ENCODE measurements at places on chromosomes 3 and 15.

DNA sequence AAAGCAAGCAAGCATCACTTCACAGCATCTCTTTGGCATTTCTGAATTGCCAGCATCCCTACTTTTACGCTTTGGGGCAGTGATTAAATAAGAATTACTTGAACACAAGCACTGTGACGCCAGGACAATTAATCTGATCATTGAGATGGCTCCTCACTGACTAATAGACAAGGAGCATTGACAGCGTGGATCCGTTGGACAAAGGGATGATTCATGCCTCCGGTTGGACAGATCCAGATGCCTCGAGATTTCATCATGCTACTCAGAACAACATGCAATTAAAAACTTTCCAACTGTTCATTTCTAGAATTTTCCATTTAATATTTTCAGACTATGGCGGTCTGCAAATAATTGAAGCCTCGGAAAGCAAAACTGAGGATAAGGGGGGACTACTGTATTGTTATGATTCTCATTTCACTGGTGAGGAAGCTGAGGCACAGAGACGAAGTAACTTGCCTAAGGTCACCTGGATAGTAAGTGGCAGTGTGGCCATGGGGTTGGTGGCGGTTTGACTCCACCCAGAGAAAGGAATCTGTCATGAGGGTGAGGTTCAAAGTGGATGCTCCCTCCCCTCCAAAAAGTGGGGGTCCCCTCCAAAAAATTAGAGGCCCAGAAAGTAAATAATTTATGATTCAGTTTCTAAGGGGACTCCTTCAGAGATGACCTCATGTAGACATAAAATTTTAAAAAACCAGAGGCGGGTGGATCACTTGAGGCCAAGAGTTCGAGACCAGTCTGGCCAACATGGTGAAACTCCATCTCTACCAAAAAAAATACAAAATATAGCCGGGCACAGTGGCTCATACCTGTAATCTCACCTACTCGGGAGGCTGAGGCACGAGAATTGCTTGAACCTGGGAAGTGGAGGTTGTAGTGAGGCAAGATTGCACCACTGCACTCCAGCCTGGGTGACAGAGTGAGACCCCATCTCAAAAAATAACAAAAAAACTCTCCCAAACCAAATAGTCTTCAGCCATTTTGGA, 12.3 kb upstream of the PGPEP1L start:
- no peak for DNase-seq

DNA sequence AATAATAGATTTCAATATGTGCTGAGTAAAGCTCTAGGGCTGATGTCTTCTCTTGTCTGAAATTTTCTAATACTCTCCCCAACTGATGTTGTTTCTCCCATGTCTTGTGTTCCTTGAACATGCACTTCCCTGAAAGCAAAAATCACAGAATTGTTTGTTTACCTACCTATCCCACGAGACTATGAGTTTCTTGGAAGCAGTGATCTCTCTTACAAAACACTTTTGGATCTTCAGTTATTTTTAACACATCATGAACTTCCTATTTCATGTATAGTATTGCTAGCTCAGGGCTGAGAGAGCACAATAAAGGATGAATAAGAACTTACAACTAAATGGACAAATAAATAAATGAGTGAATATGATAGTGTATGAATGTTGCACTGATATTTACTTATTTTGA, 365.0 kb downstream of the ROBO2 start:
- no peak for DNase-seq

DNA sequence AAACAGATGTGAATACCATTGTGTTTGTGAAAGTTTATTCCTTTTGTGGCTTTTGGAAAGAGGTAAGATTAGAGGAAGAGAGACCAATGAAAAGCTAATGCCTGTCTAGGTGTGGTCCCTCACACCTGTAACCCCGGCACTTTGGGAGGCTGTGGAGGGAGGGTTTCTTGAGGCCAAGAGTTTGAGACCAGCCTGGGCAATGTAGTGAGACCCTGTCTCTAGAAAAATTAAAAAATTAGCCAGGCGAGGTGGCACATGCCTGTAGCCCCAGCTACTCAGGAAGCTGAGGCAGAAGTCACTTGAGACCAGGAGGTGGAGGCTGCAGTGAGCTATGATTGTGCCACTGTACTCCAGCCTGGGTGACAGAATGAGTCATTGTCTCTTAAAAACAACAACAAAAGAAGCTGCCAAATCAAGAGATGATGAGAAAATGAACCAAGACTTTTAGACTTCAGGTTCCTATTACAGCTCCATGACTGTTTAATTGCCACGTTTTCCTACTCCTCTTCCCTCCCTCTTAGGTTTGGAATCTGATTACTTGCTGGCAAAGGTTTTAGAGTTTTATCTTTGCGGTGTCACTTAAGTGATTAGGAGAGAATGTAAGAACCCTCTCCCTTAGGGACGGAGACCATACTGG, 68.7 kb downstream of the CGNL1 start:
- no peak for DNase-seq

GRCh38 chr3:170410428-170411029, 8.1 kb upstream of the CLDN11 start:
- no peak for DNase-seq

GRCh38 chr3:134320749-134321148, 53.5 kb downstream of the AMOTL2 start:
- no peak for DNase-seq

DNA sequence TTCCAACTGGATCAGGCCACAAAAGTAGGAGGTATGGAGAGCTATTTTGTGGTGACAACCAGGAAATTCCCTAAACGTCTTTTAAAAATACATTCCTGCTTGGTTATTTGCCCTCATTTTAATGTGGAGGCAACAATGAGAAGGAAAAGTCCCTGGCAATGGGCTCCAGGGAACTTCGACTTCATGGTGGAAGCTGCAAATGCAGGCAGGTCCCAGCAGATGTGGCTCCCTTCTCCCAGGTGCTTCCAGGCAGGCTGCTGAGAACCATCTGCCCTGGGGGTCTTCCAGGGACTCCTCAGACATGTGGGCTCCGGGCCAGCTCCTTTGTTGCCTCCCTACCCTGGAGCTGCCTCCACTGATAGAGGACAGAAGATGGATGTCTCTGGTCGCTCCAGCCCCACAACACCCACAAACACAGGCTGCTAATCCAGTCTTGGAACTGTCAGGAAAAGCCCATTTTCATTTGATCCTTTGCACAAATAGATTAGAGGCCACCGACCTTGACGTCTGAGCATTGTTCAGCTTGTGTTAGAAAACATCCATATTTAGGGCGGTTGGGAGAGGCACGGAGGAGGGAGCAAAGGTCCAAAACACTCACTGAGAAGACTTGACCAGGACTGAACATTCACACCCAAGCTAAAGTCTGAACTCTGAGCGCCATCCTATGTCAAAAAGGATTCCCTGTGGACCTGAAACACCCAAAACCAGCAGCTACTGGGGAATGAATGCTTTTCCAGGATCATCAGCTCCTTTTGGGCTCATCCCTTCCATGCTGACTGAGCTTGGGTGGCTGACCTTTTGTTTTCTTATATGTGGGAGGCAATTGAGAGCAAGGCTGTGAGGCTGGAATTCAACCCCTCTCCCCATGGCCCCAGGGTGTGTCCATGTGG, 30.2 kb upstream of the SLCO2A1 start:
- DNase-seq: no peak

DNA sequence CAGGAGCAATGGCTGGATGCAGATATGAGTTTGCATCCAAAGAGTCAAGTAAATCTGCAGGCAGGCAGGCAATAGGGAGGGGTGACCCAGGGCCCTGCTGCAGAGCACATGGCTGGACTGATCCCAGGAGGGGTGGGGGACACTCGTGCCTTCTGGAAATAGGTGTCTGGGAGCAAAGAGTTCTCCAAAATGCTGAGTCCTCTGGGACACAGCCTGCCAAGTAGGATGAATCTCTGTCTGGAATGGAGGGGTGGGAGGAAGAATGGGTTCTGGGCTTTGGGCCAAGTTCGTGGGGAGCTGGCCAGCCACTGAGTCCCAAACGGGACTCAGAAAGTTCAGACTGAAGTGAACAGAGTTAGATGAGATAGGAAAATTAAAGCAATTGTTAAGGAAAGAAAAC, 214.5 kb downstream of the MTHFS start:
- DNase-seq: no peak

GRCh38 chr15:85745525-85746150, 49.1 kb downstream of the KLHL25 start:
- DNase-seq: no peak

DNA sequence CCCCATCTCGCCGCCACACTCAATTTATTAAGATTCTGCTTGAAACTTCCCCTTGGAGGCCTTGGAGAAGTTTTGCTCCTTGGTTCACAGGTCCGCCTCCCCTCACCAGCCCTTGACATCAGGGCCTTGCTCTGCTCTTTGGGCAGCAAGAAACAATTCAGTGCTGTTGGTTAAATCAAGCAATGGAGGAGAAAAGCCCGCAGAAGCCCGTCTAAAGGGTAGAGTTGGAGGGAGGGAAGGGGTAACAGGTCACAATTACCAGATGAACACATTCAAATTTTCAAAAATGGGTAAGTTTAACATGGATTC, 429 bp downstream of the PARP9 start:
- no peak for DNase-seq

GRCh38 chr3:141663993-141664392, 74.1 kb upstream of the RNF7 start:
- no peak for DNase-seq

- no peak for DNase-seq
These were observed 31.3 kb downstream of the TRAK1 start for GRCh38 chr3:42122261-42123011.

- no peak for DNase-seq
These were observed 193.4 kb upstream of the HES1 start for GRCh38 chr3:193942516-193943055.

- DNase-seq: no peak
These were observed 80.8 kb downstream of the PCCB start for GRCh38 chr3:136330900-136331299.

DNA sequence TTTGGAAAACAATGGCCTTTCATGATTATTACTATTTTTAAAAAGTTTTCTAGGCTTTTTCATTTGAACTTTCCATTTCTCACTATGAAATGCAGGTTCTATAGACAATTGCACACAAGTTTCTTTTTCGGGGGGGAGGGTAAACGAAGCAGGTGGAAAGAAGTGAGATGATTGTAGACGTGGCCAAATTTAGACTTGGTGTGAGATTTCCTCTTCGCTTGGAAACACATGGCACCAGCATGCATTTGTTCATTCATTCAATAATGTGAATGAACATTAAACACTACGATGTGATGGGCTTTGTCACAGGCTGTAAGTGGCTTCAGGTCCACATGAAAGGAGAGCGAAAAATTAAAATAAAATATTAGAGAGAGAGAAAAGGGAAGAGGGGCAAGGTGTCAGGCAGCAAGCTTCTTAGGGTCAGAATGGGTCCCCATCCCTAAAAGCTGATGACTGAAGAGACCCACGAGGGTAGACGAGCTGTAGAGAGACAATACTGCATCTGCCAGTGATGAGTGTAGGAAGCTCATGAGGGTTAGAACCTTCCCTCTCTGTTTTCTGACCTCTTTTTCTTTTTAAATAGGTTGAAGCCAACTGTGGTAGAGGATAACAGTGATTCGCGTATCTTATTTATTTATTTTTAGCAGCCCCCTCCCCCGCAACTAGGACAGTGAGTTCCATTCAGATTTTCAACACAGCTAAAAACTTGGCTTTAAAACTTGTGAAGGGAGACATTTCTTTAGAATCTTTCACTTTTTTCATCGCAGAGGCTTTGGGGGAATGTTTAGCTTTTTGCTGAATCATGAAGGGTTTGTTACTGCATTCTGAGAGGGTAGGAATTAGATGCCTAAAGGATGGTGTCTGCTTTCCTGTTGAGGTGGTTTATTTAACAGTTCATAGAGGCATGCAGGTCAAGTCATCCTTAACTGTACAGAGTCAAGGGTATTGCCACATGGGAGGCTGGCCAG, 36.2 kb downstream of the GAP43 start:
- no peak for DNase-seq

DNA sequence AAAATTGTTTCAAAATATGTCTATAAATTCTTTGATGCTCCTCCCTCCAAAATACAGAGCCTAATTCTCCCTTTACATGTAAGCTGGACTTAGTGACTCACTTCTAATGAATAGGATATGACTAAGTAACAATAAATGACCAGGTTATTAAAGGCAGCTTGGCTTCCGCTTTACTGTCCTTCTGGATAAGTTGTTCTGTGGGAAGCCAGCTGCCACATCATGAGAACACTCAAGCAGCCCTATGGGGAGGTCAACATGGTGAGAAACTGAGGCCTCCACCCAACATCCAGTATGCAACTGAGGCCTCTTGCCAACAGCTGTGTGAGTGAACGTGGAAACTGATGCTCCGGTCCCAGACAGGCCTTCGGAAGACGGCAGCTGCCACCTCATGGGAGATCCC, 247.3 kb upstream of the CHRM5 start:
- DNase-seq: no peak

GRCh38 chr3:66467996-66468735, 32.7 kb downstream of the LRIG1 start:
- DNase-seq: no peak

GRCh38 chr3:49723296-49723627, 489 bp downstream of the GMPPB start:
- DNase-seq: peak; percentile 70

- no peak for DNase-seq
These were observed 2.5 kb downstream of the KLHL25 start for GRCh38 chr15:85792102-85792731.

DNA sequence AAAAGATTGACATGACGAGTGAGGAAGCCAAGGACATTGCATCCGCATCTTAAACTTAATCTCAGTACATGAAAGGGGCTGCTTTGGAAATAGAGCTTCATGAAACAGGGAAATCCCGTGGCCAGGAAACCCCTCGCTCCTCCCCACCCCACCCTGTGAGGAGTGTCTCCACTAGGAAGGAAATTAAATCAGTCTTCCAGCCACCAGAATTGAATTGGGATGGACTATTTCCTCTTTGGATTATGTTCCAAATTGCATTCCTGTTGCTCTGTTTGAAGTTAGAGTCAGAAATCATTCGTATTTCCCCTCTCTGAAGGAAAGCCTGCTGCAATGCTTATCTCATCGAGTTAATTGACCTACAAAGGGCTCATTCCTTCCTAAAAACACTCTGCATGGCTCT, 35.8 kb downstream of the CLDN11 start:
- no peak for DNase-seq

- DNase-seq: peak; percentile 8
These were observed 3.6 kb upstream of the CLDN16 start for GRCh38 chr3:190384309-190384756.

All from activated naive CD8-positive, alpha-beta T cell treated with anti-CD3 and anti-CD28 coated beads for 36 hours (primary cell).